ENCODE measurements at places on chromosomes 5 and 9. TPM values are rescaled to one million over a fixed set of nuclear protein-coding genes. Genes with fewer than 3 reads are reported as not detected.
A peak's percentile ranks its signal among the peaks of the same experiment; 100 is the strongest.

The MSX2 gene
- total RNA-seq: 0.26 TPM

The TTC1 gene
- total RNA-seq: 57.4 TPM

The ADGRV1 gene
- 28.8 TPM for total RNA-seq

- no peak for DNase-seq
Measured at GRCh38 chr9:120443489-120443888, 136.5 kb downstream of the CDK5RAP2 start.

DNA sequence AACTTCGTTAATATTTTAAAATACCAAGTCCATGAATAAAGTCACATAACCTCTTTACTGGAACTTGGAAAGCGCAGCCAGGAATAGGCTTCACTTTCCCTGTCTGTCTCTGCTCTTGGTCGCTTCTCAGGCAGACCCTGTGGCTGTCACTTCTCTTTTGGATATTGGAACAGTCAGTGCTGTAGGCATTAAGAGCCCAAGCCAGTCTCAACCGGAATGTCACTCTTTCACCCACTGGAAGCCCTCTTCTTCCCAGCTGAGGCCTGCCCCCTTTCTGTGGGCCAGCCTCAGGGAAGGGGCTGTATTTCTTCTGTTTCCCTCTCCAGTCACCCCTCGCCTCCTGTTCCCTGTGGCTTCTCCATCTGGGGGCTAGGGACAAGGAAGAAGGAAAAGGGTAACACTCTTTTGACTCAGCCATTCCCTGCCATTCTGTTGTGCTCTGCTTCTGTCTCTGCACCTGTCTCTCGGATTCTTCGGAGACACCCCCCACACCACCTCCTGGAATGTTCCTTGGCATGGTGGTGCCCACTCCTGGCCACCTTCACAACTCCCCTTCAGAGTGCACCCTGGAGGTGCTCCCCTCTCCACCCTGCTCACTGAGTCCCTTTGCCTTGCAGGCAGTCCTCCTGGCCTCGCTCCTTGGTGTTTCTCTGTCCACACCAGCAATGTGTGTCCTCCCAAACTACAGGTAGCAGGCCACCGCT, 103.4 kb downstream of the TRIO start:
- peak; percentile 55 for DNase-seq

GRCh38 chr9:86202338-86202882, 57.0 kb downstream of the C9orf153 start:
- peak; percentile 61 for DNase-seq

The ZCCHC10 gene
- total RNA-seq: 22.3 TPM

DNA sequence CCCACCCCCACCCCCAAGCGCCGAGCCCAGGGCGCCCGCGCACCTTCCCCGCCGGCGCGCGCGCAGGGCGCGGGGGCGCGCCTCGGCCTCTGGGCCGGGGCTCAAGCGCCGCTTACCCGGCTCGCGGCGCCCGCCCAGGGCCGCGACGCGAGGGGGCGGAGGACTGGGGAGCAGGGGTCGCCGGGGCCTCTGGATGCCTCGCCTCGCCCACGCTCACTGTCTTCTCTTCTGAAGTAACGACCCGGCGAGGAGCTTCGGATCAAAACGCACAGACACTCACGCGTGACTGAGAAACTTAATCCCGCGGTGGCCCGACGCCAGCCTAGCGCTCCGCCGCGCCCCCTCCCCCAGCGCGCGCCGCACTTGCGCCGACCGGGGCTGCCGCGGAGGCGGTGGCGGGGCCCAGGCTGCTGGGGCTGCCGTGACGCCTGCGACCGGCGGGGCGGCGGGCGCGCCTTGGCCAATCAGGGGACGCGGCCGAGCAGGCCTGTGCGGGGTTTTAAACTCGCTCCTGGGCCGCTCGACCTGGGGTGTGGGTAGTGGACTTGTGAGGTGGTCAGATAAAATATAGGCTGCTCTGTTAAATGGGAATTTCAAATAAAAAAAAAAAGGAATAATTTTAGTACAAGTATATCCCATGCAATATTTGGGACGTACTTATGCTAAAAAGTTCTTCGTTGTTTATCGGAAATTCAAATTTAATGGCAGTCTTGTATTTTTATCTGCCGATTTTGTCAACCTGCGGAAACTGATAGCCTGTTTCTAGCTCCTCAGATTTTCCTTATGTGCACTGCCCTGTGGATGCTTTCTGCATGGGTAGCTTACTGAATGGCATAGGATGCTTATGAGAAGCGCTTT, at the start of gene MPDZ:
Gene MPDZ, minus strand, starts transcription at position 409 of the 858 bp plus-strand sequence. CDS start 29,377 bp downstream, outside the sequence.
- peak; percentile 91 for DNase-seq

The MED27 gene
- 22.3 TPM for total RNA-seq

The SNCB gene
- total RNA-seq: 4.7 TPM

The CCDC171 gene
- total RNA-seq: 1.1 TPM

The PALM2AKAP2 gene
- total RNA-seq: 1.1 TPM

The TMEM252 gene
- total RNA-seq: not detected

Data from H7 (cell line).